ENCODE measurements at places on chromosomes 4 and X.
A peak's percentile ranks its signal among the peaks of the same experiment; 100 is the strongest.

GRCh38 chrX:121260596-121261240 is 213.3 kb downstream of the GLUD2 start:
- peak; percentile 48 for DNase-seq

- DNase-seq, result no peak
These were observed 38.9 kb upstream of the CLCN4 start for GRCh38 chrX:10117864-10118377.

DNA sequence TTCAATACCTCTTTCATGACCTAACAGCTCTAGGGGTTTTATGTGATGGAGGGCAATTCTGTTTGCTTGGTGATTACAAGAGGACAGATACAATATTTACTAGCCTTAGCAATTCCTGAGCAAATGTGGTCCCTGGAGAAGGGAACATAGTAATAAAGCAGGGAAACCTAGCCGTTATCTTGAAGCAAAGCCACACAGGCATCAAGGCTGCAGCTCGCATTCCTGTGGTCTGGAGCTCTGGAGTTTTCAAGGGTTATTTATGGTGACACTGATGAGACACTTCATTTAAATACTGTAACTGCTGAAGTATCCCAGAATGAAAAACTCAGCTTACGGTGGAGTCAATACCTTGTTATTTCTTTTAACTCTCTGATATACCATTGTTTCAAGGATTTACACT is 66.8 kb downstream of the AFF2 start:
- DNase-seq, result peak; percentile 2

DNA sequence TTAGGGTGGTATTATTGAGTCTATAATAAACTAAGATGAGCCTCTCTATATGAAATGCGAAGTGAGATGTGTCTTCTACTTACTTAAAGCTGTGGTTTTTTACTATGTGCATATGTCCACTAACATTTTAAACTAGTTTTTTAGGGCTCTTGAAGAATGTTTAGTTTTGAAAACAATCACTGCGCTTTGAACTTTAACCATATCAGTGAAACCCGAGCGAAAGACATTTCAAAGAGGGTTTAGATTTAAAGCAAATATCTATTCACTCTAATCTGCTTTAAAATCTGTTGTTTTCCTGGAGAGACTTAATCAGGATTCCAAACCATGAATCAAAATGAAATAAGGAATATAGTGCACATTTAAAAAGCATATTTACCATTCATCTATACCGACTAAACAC is 24.8 kb upstream of the SLC7A11 start:
- DNase-seq, result no peak

DNA sequence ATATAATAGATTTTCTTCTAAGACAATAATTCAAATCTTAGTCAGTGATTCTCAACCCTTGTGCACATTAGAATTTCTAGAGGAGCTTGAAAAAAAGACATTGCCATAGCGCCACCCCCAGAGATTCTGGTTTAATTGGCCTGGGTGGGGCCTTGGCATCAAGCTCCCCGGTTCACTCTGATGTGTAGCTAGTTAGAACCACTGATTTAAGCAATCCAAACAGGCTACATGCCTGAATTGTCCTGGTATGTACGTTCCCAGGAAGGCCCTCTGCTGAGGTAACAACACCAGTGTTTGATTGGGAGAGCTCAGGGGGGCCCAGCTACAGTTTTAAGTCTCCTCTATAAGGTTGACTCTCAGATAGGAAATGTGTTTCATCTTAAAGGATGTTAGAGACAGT is 1.3 kb upstream of the ATP10D start:
- peak; percentile 9 for DNase-seq

DNA sequence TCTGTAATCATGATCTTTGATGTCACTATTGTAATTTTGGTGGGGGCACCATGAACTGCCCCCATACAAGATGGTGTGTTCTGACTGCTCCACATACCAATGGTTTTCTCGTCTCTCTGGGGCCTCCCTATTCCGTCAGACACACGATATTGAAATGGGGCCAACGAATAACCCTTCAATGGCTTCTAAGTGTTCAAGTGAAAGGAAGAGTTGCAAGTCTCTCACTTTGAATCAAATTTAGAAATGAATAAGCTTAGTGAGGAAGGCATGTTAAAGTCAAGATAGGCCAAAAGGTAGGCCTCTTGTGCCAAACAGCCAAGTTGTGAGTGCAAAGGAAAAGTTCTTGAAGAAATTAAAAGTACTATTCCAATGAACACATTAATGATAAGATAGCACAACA is 205.4 kb downstream of the SPRY1 start:
- DNase-seq, result no peak

GRCh38 chr4:77586951-77587383 is 18.7 kb upstream of the CXCL13 start:
- no peak for DNase-seq

GRCh38 chr4:72376901-72377300 is 192.1 kb downstream of the ADAMTS3 start:
- no peak for DNase-seq

DNA sequence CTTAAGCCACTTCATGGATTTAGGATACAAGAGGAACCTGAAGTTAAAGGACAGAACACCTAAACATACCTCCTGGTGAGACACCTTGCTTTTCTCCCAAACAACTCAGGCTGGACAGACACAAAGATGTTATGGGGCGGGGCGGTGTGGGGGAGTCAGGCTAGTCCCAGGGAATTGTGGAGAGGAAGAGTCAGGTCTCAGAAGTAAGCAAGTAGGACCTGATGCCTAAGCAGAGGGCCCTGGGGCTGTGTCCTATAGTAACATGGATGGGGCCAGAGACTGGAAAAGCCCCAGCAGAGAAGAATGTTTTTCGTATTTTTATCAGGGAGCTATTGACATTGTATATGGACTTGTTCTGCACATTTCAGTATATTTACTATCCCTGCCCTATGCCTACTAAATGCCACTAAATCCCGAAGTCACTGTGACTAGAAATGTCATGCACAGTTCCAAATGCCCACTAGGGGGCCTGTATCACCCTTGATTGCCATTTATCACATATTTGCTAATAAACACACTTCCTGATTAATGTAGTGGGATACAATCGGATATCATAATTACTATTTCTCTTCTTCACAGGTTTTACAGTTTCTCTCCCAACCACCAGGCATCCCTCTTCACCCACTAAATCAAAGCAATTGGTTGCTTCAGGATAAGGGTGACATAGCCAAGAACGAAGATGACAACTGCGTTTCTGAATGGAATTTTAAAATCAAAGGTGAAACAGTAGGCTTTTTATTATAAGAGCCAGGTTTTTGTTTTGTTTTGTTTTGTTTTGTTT is 23.8 kb upstream of the ARHGAP10 start:
- peak; percentile 26 for DNase-seq

DNA sequence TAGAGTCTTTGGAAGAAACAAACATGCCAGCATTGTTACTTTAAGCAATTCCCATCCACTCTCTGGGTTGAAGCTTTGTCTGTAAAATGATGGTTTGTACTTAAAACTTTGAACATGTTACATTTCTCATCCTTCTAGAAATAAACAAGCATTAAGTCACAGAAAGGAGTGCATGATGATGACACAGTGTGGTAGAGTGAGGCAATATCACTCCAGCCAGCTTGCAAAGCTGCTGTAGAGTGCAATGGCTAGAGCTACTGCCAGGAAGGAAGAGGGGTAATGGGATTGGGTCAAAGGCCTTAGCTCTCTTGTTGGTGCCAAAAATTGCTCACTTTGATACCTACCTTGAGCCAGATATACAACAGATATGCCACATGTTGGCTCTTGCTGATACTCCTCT is 12.3 kb upstream of the ENOX2 start:
- DNase-seq, result peak; percentile 20

GRCh38 chrX:50393902-50394301 is 76.7 kb downstream of the DGKK start:
- DNase-seq, result no peak

DNA sequence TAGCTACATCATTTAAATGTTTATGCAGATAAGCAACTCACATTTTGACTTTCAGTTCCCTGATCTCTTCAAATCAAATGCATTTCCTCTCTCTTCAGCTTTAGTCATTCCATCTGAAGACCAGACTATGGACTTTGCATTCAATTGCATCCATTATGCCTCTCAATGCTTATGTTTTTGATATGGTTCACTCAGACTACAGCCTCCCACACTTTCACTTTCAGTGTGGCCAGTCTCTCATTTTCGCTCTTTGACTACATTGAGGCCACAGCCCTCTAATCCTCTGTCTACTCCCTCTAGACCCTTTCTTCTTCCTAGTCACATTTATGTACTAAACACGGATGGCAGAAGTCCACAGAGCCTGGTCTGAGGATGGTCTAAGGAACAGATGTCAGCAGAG is 24.5 kb upstream of the VEGFC start:
- no peak for DNase-seq

GRCh38 chr4:37627263-37627662 is 58.9 kb downstream of the RELL1 start:
- DNase-seq, result no peak

DNA sequence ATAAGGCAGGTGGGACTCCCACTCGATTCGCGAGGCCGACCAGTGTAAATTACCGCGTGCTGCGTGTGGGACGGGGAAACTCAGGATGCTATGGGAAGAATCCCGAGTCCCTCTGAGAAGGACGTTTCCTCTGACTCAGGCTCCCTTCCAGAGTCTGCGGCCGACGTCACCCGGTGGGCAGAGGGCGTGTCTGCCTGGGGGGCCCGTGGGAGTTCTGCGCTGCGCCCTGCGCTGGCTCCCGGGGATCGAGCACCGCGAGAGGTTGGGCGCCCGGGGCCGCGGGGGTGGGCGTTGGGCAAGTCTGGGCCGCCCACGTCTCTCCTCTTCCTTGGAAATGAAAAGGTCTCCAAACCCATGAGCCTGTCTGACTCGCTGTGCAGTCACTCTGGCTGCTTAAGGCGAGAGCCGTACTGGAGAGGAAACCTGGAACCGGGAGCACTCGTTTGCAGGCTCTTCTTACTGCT is 568 bp downstream of the NIPAL1 start:
- DNase-seq, result peak; percentile 86

GRCh38 chr4:111400741-111401140 is 744.5 kb upstream of the FAM241A start:
- peak; percentile 76 for DNase-seq

GRCh38 chrX:118807151-118808017 is 16.2 kb upstream of the ZCCHC12 start:
- DNase-seq, result peak; percentile 67

DNA sequence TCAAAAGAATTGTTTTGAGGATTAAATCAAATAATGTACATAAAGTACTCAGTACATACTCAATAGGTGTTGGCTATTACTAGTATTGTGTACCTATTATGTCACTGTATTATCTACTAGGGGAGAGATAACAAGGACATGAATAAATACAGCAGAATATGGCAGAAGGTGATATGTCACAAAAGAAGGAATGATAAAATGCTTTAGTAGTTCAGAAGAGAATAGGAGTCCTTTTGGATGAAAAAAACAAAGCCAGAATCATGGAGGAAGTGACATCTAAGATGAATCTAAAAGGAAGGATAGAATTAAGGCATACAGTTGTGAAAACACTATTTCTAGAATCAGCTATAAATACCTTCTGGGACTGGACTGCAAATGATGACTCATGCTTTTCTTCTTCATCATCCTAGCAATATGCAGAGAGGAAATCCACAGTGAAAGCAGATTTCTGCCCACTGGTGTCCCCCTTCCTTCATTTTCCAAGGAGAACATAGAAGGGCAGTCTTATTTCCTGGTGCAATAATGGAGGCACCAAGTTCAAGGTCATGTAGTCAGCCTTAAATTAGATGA is 98.7 kb downstream of the GLUD2 start:
- peak; percentile 2 for DNase-seq

DNA sequence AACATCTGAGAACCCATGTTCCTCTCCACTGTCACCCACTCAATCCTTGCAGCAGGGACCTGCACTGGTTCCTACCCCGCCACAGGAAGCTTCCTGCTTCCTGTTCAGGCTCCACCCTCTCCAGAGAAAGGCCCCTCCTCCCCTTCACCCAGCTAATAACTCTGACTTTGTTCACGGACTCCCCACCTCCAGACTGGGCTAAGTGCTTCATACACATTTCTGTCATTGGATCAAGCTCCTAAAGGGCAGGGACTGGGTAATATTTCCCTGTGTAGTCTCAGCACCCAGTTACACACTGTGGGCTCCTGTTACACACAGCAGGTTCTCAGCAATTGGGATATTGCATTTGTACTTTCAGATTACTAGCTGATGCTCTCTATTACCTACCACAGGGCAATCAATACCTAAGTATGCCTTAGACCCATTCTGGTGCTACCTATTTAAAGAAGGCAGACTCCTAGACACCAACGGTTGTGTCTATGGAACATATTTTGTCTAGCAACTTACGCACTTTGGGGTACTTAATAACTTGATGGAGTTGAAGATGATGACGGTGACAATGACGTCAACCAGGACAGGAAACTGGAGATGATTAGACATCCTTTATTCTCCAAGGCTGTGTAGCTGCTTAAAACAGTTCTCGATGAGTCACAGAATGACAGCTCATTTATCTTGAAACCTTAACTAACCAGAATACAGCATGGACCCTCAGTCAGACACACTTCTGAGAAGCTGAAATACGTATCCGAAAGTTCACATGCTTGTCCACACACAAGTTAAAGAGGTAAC is 58.1 kb downstream of the MAML3 start:
- peak; percentile 76 for DNase-seq

DNA sequence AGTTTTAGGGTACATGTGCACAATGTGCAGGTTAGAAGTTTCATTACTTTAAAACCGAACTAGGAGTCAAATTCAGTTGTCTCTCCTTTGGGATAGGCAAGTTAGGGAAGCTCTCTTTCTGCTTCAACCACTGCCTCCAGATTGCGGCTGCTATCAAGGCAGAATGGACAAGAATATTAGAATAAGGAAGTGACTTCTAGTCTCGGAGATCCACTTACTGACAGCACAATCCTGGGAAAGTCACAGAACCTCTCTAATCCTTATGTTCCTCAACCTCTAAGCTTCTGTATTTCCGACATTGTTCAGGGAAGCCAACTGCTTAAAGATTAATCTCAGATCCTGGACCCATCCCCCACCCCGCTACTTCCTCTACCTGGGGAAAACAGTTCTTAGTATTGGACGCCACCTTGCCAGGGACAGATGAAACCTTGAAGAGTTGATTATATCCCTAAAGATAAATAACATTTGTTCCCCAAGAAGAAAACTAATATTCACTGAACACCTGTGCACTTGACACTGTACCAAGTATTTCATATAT is 2.1 kb downstream of the NUP62CL start:
- DNase-seq, result no peak

- no peak for DNase-seq
These were observed 70.9 kb downstream of the MAGEB5 start for GRCh38 chrX:26286836-26287235.

DNA sequence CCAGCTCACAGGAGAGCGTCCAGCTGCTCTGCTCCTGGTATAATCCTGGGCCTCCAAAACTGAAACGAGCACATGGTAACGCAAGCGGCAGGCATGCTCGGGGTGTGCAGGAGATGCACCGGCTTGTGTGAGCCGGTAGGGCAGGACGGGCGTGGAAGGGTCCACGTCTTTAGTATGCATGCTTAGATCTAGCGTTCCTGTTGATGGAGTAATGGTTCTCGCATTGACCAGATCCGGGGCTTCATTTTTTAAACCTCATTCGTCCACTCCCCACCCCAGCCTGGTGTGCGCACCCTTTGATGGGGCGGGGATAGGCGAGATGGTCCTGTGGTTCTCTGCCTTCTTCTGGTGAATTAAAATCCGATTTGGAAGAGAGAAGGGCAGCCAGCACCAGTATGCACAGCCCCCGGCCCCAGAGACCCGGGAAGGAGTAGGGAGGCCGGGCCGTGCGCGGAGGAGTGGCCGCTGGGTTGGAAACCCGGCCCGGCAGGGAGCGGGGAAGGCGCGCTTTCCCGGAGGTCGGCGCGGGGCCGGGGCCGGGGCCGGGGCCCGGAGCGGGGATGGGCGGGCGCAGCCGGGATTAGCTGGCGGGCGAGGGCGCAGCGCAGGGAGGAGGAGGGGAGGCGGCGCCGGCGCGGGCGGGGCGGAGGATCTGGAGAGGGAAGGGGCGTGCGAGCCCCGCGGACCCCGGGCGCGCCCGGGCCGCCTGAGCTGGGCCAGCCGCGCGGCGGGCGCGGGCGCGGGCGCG is 39.9 kb downstream of the FAM149A start:
- peak; percentile 10 for DNase-seq
